Foreskin keratinocyte (primary cell): ENCODE measurements at places on chromosomes 12 and 14.

GRCh38 chr12:124442772-124443445 lies 124.5 kb downstream of the NCOR2 start:
- DNase-seq: no peak

DNA sequence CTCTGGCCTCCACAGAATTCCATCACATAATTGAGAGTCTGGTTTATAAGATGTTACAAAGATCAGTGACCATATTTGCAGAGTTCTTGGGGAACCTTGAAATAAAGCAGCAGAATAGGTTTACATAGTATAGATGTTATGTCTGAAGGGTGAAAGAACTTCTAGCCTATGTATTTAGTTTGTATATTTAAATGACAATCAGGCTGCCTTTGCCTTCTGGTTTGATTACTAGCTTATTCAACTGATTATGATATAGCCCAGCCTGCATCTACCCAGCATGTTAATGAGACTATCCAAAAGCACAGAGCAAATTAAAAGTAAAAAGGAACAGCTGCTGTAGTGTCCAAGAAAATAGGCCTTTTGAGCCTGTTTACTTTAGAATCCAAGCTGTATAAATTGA lies 85.3 kb downstream of the APAF1 start:
- no peak for DNase-seq

DNA sequence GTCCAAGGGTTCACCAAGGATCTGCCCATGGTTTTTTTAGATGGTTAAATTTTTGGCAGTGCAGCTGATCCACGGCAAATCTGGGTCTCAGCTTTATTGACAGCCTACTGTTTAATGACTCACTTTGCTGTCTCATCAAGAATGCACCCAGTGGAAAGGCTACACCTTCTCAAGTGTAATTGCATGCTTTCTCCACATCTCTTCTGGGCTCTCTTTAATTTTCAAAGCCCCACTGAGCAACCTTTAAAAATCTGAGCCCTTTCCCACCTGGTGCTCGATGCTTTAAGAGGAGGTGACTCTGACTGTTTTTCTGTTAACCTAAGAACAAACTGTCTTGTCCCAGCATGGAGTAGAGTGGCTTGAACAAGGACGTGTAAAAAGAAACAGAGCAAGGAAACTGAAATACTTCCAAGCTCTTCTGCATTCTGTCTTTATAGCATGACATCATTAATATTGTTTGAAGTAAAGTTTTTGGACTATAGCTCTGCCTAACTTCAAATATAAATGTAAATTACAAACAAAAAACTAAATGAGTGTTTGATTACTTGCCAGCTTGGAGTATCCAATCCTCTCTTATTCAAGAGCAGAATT lies 214.2 kb upstream of the KRR1 start:
- DNase-seq: peak; percentile 67

DNA sequence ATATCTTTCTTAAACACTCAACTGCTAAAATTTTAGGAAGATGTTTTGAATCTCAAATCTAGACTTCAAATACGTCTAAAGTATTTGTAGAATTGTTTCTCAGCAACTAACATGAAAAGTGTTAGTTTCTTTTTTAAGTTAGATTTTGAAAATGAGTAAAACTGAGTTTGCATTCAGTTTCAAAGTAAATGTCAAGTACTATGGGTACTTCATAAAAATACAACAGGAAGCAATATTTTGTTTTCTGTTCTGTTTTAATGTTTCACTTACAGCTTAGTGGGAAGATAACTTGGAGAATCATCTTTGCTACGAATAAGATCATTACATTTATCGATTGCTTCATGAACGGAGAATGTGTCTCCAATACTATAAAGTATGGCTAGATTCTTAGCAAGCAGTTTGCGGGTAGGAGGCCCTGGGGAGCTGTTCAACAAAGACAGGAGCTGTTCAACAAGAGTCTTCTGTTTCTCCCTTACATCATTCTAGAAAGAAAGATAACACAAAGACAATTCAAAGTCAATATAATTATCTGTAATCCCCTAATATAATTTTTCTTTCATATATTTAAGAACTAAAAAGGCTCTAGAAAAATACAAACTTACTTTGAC lies 20.2 kb downstream of the HEATR5A start:
- DNase-seq: no peak

DNA sequence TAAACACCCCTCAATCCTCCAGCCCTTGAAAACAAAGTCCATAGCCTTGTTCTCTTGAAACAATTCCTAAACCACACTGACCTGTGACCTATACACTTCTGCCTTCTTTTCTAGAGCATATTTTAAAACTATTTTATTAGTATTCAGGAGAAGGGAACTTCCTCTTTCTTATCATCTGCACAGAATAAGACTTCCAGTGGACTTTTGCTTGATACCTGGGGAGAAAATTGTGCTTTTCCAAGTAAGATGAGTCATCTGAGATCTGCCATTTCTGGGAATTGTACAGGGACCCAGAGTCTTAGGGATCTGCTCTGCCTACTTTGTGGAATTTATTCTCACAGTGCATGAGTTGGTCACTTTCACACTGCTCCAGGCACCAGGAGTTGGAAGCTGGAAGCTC lies 10.5 kb upstream of the WNT5B start:
- no peak for DNase-seq

DNA sequence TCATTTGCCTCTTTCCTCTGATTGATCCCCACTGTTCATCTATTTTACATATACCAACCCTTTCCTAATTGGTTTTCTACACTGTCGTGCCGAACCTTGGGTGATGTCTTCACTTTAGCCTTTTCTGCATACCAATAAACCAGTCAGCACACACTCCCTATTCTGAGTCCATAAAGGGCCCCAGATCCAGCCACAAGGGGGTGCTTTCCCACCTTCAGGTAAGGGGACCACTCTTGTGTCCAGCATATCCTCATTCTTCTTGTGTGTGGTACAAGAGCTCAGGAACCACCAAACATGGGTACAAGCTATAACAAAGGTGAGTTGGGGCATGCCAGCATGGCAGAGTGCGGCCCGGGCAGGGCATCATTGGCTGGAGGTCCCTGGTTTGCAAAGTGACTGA lies 859.8 kb downstream of the FSCB start:
- DNase-seq: no peak

GRCh38 chr14:19754172-19754571 lies 10.8 kb downstream of the OR4Q3 start:
- peak; percentile 5 for DNase-seq

DNA sequence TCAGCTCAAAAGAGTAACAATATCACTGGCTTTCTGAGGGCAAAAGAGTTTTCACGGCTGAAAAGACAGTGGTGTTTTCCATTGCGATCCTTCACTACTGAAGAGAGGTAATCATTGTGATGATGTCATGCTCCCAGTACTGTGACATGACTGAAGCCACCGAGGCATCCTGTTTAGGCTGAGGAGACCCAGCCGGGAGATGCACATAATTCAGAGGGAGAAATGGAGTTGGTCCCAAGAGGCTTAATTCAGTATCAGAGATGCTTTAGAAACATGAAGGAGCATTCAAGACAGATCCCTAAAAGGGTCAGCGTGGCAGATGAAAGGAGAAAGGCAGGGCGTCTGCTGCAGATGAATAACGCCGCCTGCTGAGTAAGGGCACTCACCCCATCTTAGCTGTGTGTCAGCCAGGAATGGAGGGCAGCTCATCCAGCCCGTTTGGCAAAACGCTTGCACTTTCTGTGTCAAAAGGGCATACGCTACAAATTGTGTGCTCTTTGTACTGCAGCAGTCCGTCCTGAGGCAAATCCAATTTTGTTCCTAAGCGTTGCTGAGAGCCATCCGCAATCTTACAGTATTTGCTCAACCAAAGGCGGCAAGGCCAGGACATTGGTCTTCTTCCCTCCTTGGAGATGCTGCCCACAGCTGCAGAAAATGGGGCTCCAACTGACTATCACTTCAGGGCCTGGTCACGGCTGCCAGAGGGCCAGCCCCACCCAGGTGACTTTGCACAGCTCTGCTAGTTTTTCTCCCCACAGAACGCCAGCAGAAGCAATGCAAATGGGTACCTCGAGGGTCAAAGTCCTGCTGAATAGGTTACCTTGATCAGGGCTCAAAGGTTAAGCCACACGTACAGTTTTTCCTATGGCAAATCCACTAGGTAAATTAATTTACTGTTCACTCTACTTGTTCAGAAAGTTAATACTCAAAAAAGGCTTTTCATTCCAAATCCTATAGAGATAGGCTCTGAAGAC lies 23.5 kb downstream of the CCDC92 start:
- DNase-seq: no peak

GRCh38 chr12:58608711-58609110 lies 311.6 kb downstream of the LRIG3 start:
- DNase-seq: no peak

DNA sequence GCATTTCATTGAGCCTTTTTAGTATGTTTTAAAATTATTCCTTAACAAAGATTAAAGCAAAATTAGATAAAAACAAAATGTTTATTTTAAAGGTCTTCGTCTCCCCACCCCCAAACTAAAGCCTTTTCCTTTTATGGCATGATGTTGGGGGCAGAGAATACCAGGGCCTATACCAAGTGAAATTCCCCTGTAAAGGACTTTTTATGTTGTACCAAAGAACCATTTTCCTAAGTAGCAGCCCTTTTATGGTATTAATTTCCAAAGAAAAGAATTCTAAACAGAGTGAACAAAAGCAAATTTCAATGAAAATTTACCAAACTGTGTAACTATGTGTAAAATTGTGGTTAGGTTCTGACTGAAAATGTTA lies 71.9 kb upstream of the GNPNAT1 start:
- no peak for DNase-seq

DNA sequence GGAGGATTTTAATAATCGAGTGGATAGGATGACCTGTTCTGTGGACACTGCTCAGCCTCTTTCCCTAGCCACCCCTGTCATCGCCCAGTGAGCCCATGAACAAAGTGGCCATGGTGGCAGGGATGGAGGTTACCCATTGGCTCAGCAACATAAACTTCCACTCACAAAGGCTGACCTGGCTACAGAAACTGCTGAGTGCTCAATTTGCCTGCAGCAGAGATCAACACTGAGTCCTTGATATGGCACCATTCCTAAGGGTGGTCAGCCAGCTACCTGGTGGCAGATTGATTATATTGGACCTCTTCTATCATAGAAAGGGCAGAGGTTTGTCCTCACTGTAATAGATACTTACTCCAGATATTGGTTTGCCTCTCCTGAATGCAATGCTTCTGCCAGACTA lies 465.4 kb upstream of the FBXO33 start:
- no peak for DNase-seq

- DNase-seq: peak; percentile 73
Measured at GRCh38 chr14:67618617-67619063, 1.1 kb upstream of the ARG2 start.

- DNase-seq: no peak
Measured at GRCh38 chr12:85865890-85866289, 8.2 kb upstream of the NTS start.

DNA sequence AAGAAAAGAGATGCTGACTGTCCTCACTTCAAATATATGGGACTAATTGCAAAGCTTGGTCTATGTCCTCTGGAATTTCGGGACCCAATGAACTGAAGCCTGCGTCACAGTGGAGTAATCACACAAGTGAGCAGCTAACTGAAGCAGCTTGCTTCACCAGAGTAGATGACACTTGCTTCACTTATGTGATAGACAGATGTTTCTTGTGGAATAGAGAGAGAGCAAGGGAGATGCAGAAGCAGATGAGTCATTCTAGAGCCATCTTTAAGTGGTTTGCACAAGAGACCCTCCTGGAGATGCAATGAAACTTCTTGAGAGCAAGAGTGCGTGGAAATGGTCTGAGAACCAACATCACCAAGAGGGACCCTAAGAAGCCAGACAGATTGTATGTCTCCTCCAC lies 1537.1 kb upstream of the FLRT2 start:
- no peak for DNase-seq

- no peak for DNase-seq
Measured at GRCh38 chr12:75533239-75533638, 21.8 kb upstream of the KRR1 start.

DNA sequence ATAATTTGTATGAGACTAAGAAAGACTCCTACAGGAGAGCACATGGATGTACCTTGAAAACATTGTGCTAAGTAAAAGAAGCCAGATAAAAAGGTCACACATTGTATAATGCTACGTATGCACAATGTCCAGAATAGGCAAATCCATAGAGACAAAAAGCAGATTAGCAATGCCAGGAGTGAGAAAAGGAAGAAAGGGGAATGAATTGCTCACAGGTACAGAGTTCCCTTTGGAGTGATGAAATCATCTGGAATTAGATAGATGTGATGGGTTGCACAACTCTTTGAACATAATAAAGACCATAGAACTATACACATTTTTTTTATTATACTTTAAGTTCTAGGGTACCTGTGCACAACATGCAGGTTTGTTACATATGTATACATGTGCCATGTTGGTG lies 1218.9 kb upstream of the TMEM132C start:
- no peak for DNase-seq

DNA sequence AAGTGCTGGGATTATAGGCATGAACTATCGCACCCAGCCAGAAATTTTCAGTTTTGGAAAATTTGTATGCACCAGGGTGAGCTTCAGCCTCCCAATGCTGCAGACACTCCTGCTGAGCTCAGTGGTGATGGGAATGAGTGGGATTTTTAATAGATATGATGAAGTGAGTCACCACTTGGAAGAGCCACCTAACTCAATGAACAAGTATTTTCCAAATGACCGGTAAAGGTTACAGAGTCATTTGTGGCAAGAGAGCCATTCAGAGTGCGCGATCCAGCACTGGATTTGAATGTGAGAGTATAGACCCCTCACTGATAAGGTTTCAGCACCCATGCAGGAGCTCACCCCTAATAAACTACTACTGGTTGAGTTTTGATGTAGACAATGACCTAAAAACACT lies 100.7 kb downstream of the PPP2R5C start:
- DNase-seq: no peak

DNA sequence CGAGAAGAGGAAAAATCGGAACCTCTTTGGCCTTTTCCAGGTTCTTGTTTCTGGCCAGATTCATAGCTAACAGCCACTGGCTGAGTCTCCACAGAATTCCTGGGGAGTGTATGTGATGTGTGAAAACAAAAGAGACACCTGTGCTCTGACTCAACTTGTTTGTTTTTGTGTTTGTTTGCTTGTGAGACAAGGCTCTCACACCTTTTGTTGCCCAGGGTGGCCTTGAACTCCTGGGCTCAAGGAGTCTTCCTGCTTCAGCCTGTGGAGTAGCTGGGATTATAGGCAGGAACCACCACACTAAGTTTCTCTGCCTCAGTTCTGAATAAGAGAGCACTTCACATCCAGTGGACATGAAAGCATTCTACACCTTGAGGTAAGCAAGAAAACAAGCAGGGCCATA lies 22.7 kb downstream of the MFAP5 start:
- no peak for DNase-seq

GRCh38 chr14:101029668-101030290 lies 126.3 kb upstream of the RTL1 start:
- DNase-seq: no peak

- no peak for DNase-seq
Measured at GRCh38 chr12:1768615-1769014, 51.8 kb upstream of the LRTM2 start.

DNA sequence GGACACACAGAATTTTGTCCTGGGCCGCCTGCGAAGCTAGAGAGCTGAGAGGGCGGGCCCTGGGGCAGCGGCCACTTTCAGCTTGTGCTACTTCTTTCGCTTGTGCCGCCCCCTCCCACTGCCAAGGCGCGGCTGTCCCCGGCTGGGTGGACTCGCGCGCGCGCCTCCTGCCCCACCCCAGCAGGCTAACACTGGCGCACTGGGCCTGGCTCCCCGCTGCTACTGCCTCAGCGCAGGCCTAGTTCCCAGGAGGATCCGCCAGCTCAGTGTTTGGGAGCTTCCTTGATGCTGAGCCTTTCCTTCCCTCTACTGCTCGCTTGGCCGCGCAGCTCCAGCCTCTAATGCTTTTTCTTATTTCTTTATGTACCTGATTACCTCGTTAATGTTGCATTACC lies 27.4 kb upstream of the METAP2 start:
- no peak for DNase-seq
